CD4-positive, alpha-beta T cell treated with Interleukin-1 beta for 1 hour (primary cell): ENCODE measurements at places on chromosomes 1 and 21.

DNA sequence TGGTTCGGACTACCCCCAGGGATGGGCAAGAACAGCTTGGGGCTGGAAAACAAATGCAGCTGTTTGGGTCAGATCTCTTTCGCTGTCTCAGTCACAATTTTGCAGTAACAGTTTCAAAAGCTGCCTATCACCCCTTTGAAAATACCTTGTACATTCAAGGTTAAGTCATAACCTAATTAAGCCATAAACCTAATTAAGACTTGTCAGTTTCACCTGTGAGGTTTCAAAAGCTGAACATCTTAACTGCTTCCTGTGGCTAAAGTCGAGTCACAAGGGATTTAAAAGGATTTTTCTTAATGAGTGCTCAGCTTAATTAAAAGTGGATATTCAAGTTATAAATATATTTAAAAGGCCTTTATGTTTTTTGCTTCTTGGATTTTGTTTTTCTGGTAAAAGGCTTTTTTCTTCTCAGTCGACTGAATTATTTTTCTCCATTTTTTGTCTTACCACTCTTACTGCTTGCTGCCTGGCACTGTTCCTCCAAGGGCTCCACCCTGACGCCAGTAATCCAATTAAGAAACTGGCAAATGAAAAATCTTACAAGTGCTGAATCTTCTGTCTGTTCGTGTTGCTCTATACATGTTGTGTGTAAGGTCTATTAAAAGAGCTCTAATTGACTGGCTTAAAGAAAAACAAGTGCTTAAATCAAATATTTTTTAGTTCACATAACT, 31.3 kb downstream of the CBR1 start:
- no peak for DNase-seq

- DNase-seq, result no peak
Measured at GRCh38 chr1:7140251-7140650, 355.0 kb downstream of the CAMTA1 start.

- DNase-seq, result no peak
Measured at GRCh38 chr1:29916656-29917369, 680.5 kb downstream of the PTPRU start.

- peak; percentile 28 for DNase-seq
Measured at GRCh38 chr1:218521414-218522169, 176.5 kb downstream of the TGFB2 start.

DNA sequence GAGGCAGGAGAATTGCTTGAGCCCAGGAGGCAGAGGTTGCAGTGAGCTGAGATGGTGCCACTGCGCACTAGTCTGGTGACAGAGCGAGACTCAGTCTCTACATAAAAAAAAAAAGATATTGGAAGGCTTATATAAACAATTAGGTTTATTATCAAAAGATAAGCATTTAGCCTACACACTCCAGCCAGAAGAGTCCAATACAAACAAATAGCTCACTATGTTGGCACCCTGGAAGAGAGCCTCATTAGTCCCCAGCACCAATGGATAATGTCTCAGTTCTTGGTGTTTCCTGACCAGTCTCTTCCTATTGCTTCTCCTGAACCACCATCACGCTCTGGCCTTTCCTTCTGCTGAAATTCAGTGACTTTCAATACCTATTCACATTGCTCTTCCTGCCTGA, 48.6 kb upstream of the ATP1A1 start:
- no peak for DNase-seq

- no peak for DNase-seq
Measured at GRCh38 chr1:192489748-192490147, 85.8 kb upstream of the RGS1 start.

- no peak for DNase-seq
Measured at GRCh38 chr1:78760858-78761257, 111.2 kb downstream of the IFI44 start.

DNA sequence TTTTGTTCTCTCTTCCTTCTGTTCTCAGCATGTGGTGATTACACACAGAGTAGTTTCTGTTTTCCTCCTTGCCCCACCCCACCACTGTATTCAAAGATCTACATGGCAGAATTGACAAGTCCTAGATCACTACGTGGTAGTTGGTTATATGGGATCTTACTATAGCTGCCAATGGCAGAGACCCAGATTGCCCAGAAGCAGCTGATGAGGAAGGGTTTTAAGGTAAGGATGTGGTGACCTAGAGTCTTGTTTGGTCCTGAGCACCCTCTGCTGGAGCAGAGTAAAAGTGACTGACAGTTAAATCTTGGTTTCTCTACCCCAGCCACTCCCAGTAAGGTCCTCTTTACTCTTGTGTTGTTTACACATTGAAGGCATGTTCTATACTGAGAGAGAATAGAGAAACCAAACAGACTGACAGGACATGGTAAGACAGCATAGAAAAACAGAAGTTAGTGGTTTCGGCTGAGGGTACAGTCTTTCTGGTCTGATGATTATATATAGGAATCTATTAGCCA, 22.8 kb upstream of the STRIP1 start:
- DNase-seq, result peak; percentile 56

DNA sequence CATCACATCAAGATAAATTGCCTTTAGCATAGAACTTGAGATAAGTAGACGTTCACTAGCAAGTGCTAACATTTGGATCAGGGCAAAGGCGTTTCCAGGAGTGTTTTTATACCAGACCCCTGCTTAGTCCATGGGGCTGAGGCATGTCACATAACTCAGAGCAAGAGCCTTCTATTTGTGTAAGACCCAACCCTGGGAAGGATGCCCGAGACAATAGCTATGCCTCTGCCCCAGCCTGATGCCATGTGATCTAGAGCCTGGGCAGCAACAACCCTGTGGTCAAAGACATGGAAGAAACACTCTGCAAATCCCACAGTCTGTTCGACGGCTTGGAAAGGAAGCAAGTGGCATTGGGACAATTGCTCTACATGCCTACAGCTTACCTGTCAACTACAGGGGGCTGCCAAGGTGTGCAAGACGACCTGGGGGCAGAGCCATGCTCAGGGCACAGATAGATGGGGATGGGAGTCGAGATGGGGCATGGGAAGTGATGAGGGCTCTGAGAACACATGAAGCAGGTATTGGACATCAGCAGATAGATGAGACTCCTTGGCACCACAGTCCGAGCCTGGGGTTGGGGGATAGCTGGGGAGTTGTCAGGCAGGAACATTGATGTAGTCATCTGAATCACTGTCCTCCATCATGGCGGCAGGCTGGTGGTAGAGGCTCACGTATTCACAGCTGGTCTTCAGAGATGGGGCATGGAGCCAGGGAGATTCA, 7.3 kb downstream of the IL24 start:
- no peak for DNase-seq

GRCh38 chr1:66217021-66217420, 316.9 kb upstream of the SGIP1 start:
- no peak for DNase-seq

- DNase-seq, result no peak
Measured at GRCh38 chr1:195979646-195980045, 628.6 kb downstream of the KCNT2 start.

DNA sequence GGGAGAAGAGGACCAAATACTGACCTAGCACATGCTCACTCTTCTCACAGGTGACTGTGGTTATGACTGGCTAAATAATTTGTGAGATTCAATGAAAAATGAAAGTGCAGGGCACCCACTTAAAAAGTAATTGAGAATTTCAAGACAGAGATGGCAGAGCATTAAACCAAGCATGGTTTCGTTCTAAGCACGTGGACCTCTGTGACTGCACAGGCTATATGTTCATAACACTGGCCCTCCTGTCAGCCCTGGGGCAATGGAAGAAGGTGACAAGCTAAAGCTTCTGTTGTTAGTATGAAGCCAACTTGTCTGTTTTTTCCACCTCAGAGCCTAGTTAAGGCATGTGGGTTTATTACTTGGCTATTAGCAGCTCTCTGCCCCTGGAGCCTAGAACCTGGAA, 130.9 kb downstream of the FASLG start:
- DNase-seq, result no peak

- DNase-seq, result no peak
Measured at GRCh38 chr21:39616211-39616772, 3.6 kb downstream of the B3GALT5 start.

GRCh38 chr1:1760715-1761114, 17.6 kb downstream of the NADK start:
- no peak for DNase-seq

DNA sequence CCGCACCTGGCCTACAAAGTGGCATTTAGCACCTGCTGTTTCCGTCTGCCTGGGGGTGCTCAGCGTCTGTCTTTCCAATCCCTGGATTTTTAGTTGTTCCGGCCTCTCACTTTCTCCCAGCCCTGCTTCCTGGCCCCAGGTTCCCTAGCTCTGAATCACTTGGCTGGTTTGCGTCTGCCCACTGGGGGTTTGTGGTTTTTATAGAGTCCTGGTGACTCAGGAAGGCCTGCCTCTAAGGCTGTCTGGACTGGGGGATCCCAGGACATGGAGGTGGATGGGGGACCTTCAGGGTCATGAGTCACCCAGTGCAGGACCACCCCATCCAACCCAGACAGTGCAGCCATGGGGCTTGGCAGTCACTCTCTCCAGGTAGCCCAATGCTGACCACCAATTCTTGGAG, 53.5 kb downstream of the MRPL37 start:
- DNase-seq, result no peak
